ENCODE measurements at places on chromosomes 11 and 22.

DNA sequence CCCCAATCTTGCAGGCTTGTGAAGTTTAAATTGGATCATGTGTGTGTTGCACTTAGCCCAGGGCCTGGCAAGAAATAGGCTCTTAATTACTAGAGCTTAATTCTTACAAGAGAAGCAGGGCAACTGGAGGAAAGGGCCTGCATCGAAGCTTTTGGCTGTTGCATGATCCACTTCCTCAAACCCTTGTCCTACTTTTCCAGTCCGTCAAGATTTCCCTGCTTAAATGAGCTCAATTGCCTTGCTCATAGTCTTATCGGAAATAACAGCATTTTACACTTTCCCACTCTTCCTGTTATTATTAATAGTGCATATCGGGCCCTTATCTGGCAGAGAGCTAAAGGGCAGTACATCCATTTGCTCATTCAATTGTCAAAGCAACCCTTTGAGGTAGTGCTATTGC, 18.1 kb downstream of the DTX4 start:
- no peak for DNase-seq

GRCh38 chr11:882596-882995, 28.0 kb downstream of the CHID1 start:
- no peak for DNase-seq

GRCh38 chr11:32312865-32313403, 122.4 kb downstream of the WT1 start:
- no peak for DNase-seq

DNA sequence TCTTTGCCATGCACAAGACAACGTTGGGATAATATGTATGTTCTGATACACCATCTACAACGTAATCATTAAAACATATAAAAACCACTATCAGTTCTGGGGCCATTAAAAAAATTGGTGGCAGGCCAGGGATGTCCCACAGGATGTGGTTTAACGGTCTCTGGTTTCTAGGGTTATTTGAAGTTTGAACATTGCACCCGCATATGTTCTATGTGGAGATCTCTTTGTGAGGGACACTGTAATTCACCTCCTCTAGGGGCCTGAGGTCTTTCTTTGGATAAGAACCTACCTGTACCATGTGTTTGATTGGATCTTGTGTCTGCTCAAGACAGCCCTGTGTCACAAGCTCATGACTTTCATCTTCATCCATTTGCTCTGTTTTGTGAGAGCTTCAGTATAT, 73.2 kb downstream of the GGTLC2 start:
- no peak for DNase-seq
